ENCODE measurements at places on chromosomes 5 and 9.

DNA sequence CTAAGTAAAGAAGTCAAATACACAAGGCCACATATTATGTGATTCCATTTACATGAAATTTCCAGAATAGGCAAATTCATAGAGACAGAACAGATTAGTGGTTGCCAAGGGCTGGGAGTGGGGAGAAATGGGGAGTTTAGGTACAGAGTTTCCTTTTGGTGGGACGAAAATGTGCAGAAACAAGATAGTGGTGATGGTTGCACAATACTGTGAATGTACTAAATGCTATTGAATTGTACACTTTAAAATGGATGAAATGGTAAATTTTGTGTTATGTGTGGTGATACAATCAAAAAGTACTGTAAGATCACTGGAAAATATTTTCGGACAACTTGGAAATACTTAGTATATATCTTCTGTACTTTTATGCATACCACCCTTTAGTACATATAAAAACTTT is 15.0 kb downstream of the ECM2 start:
- no peak for DNase-seq

DNA sequence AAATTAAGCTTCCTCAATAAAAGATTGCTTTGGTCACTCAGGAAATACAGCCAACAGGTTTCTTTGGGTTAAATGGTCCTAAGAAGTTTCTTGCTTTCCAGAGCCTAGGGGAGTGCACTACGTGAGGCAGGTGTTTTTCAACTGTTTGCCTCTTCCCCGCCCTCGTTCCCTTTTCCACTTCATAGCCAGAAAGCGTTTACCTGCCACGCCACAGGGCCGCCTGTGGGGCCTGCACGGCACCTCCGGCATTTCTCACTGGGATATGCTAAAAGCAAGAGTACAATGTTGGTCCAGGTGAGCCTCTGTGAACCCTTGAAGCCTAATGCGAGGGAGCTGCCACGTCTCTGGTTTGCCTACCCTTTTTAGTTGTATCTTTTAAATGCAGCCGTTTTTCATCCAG is 167.6 kb upstream of the OTULINL start:
- no peak for DNase-seq

DNA sequence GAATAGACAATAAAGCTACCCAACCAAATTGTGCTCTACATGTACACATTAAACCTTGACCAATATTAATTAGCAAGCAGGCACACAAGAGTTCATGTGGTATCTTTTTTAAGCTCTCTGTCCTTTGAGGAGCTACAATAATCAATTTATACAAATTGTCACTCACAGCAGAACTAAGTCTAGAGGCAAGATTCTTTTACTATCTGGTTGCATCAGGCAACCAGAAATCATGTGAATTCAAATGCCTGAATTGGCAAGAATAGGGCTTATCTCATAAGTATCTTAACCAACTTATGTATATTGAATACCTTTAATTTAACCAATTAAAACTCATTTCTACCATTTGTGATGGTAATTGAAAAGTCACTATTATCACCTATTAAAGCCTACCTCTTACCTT is 145.5 kb upstream of the HAPLN1 start:
- no peak for DNase-seq

- DNase-seq: no peak
Observed at GRCh38 chr5:41961736-41962135, 36.7 kb downstream of the FBXO4 start.

DNA sequence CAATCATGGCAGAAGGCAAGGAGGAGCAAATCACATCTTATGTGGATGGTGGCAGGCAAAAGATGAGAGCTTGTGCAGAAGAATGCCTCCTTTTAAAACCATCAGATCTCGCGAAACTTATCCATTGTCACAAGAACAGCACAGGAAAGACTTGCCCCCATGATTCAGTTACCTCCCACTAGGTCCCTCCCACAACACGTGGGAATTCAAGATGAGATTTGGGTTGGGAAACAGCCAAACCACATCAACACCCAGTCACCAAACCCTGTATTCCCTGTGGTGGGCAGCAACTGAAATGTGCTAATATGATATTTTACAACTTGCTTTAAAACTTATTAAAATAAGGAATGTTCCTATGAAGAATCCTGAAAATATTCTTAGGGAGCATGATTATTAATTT is 54.2 kb downstream of the RASGRF2 start:
- no peak for DNase-seq

- DNase-seq: no peak
Observed at GRCh38 chr9:36867241-36867640, 166.8 kb downstream of the PAX5 start.

GRCh38 chr9:36148311-36149051 is 11.9 kb downstream of the GLIPR2 start:
- DNase-seq: peak; percentile 96

DNA sequence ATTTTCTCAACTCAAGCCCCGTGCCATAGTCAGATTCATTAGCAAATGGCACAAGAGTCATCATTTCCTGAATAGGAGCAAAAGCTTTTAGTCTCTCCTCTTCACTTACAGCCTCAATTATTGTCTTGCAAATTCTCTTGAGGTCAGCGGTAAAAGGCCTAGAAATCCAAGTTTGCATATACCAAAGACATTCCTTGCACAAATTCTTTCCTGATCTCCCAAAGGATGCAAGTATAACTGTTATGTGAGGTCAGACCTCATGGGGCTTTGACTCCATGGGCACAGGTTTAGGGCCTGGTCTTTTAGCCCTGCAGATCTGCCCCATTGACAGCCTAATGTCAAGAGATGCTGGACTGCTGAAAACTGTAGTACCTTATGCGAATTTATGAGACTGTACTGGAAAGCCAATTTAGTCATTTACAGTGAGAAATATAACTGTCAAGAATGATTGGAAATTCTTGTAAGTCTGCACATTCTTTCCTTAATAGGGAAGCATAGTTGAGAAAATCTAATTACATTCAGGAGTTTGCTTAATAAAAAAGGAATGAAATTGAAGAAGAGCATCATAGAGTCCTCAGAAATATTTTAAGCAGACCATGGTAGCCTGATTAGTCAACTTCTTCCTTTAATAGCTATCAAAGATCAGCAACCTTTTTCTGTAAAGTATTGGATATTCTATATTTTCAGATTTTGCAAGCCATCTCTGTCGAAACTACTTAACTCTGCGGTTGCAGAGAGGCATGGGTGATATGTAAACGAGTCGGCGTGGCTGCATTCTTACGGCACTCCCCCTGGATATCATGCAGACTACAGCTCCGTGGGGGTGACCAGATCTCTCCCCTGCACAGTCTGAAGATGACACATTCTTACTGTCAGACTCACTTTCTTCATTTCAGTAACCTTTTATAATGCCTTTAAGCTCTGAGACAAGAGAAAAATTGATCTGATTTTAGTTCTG is 45.2 kb downstream of the GCNT4 start:
- no peak for DNase-seq

- no peak for DNase-seq
Observed at GRCh38 chr9:93122721-93123221, 11.3 kb downstream of the NINJ1 start.

DNA sequence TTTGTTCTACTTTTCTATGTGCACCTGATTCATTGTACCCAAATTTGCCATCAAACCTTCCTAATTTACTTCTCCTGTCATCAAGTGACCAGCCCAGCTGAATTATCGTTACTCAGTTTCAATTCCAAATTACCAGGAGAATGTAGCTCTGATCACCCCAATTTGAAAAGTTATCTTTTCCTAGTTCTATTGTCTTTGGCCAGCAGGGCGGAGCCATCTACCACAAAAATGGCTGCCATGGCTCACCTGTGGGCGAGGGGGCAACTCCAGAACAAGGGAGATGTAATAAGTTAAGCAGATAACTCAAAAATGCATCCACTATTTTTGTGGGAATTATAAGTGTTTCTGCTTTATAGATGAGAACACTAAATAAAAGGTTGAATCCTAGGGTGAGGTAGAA is 133.8 kb upstream of the MOCS2 start:
- DNase-seq: no peak

Data from MV-4-11 (cell line).